ENCODE measurements at places on chromosomes 6 and 20.

GRCh38 chr20:14576196-14576877, 238.9 kb upstream of the FLRT3 start:
- DNase-seq: no peak

DNA sequence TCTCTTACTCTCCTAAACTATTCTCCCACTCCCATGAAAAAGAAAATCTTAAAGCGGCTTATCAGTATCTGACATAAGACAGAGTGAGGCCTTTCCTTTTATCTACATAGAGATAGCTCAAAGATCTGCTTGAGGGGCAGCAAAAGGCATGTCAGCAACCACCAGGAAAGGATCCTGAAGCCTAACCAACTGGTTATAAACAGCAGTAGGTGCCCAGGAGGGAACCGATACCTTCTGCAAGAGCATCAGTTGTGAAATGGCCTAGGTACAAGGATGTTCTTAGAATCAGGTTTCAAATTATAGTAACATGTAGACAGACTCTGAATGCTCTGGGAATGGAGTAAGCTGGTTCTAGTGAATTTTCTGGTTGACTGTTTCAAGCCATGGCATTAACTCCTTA, 21.4 kb downstream of the JARID2 start:
- DNase-seq: no peak

DNA sequence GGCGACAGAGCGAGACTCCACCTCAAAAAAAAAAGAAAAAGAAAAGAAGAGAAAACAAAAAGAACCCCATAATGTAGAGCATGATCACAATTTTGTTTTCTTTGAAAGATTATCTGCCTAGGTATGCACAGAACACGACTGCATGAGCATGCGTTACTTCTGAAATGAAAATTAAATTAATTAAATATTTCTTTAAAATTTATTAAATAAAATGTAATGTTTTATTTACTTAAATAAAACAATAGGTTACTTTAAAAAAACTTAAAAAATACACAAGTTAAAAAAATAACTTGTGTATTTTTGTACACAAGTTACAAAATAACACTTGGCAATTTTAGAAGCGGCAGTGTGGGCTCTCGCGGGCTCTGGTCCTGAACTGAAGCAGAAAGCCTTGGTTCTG, 107.8 kb downstream of the TFAP2A start:
- no peak for DNase-seq

DNA sequence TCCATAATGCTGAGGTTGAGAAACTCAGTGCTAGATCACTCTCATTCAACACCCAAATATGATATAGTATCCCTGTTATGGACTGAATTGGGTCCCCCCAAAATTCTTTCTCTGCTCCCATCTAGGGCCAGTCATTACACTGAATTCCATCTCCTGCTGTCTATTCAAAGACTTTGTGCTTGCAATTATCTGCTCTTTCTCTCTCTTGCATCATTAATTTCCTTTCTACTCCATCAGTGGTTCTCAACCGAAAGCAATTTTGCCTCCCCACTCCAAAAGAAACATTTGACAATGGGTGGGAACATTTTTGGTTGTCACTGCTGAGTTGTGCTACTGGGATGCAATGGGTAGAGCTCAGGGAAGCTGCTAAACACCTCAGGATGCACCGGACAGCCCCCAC, 271.5 kb upstream of the CDYL start:
- DNase-seq: no peak

DNA sequence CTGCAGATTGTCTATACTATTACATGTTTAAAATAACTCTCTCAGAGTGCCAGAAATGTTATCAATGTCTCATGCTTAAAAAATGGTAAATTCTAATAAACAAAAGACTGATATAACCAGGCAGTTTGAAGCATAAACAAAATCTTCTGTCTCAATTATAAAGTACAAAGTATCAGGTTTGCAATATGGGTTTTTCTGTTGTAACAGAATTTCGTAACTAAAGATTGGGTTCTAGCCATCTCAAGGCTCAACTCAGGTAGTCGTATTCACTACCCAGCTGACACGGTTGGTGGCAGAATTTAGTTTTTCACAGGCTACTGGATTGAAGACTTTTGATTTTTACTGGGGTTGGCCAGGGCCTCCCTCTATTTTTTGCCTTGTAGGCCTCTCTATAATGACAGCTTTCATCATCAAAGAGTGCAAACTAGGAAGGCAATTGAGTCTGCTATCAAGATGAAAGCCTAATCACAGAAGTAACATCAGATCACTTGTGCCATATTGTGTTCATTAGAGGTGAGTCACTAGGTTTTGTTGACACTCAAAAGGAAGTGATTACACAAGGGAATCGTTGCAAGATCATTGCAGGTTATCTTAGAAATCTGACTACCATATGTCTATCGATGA, 3.6 kb downstream of the CYP39A1 start:
- DNase-seq: no peak

GRCh38 chr20:38300438-38300837, 3.5 kb upstream of the BPI start:
- DNase-seq: no peak

DNA sequence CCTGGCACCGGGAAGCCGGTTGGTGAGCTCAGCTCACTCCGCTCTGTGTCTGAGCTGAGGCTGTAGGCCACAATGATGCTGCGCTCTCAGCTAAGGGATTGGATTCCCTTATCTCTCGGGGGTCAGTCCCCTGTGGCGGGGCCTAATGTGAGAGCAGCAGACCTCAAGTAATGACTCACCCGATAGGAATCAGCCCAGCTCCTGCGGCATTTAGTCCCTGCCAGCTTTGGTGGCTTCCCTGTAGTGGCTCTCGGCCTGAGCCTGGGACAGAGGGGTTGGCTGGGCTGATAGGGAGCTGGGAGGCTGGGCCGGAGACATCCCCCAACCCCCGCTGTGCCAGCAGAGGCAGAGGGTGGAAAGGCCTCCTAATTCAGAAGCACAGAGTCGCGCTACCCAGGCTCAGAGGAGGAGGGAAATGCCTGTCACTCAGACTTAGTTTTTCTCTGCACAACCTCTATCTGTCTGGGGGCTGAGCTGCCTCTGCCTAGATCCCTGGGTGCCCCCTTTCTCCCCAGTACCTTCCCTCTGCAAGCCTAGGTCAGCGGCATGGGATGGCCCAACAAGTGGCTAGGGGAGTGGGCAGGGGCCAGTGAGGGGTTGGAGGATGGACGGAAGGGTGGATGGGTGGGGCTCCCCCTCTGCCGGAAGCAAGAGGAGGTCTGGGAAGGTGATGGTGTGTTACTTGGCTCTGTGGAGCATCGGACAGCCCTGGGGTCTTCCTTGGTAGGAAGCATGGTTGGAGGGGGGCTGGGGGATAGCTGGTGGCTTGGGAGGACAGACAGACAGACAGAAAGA, 92.2 kb downstream of the CDH22 start:
- no peak for DNase-seq

GRCh38 chr6:20351534-20351933, 50.1 kb upstream of the E2F3 start:
- no peak for DNase-seq

DNA sequence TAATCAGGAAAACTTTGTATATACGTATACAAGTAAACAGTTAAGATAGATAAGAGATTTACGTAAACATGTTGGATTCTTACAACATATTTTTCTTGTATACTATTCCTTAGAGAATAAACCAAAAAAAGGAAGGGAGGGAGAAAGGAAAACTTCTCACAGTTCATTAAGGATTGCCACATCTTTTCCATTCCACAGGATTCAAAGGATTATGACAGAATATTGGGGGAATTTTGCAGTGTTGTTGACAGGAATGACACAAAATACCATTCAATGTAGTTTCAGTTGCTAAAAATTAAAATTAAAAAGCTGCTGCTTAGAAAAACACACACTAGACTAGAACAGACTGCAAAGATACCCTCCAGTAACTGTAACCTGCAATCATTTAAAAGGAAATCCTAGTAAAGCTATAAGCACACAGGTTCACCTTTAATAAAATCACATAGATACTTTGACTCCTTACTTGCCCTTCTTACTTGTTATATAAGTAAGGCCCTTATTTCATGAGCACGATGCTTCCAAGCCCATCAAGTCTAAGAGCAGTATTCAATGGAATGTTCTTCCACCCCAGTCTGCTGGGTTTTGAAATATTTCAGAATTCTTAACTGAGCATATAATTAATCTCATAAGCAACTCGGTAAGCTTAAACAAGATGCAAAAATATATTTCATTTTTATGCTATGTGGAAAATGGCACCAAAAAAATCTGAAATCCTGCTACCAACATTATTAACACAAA, 107.8 kb downstream of the SMLR1 start:
- no peak for DNase-seq

DNA sequence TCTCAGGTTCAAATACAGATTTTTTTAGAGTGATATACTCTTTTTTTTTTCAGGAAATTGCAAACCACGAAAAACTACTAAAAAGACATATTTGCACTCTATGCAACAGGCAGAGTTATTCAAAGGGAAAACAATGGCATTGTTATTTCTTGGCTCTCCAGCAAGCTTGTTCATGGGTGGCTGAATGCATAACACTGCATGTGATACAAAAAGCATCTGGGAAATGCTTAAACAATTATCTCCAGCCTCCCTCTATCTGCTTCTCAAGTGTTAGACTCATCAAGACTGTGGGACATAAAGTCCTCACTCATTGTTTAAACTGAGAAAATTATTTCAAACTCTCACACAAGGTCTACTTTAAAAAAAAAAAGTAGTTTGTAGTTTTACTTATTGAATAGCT, 7.3 kb upstream of the COL12A1 start:
- DNase-seq: no peak

DNA sequence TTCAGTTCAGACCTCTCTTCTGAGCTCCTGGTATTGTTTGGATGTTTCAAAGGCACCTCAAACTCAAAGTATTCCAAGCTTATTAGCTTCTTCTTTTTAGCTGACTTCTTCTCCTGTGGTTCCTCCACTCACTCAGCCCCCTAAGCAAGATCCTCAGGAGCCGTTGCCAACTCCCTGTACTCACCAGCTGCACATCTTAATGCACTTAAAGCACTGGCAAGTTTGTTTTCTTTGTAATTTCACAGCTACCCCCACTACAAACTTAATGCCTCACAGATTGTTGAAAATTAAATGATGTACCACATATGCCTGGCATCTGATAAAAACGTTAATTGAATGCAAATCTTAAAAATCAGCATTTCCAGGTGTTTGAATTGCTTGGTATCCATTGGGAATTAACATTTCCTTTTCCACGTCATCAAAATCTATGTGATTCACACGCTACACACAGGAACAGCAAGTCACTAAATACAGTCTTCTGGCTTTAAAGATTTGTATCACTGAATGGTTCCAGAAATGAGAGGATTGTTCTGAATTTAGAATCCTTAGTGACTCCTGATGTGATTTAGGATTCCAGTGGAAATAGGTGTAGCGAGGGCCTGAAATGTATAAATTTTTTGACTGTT, 24.5 kb downstream of the CALHM6 start:
- no peak for DNase-seq

DNA sequence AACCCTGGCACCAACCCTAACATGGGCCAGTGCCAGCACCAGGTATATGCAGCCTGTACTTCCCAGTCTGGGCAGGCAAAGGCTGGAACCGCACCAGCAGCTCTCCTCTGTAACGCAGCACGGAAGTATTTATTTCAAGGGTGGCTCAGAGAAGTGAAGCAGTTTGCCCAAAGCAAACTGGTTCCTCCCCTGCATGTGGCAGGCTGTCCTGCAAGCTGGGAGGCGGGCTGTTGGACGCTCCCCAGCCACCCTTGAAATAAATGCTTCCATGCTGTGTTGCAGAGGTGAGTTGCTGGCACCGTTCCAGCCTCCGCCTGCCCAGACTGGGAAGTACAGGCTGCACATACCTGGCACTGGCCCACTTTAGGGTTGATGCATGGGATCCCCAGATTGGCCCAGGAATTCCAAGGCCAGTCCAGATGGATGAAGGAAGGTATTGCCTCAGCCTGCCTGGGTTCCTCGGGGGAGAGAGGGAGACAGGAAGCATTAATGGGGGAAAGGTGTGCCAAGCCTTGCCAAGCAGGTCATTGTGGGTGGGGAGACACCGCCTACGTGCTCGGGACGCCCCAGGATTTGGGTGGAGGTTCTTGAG, 49.8 kb downstream of the PPARD start:
- no peak for DNase-seq

GRCh38 chr20:11178946-11179654, 505.3 kb upstream of the JAG1 start:
- no peak for DNase-seq

DNA sequence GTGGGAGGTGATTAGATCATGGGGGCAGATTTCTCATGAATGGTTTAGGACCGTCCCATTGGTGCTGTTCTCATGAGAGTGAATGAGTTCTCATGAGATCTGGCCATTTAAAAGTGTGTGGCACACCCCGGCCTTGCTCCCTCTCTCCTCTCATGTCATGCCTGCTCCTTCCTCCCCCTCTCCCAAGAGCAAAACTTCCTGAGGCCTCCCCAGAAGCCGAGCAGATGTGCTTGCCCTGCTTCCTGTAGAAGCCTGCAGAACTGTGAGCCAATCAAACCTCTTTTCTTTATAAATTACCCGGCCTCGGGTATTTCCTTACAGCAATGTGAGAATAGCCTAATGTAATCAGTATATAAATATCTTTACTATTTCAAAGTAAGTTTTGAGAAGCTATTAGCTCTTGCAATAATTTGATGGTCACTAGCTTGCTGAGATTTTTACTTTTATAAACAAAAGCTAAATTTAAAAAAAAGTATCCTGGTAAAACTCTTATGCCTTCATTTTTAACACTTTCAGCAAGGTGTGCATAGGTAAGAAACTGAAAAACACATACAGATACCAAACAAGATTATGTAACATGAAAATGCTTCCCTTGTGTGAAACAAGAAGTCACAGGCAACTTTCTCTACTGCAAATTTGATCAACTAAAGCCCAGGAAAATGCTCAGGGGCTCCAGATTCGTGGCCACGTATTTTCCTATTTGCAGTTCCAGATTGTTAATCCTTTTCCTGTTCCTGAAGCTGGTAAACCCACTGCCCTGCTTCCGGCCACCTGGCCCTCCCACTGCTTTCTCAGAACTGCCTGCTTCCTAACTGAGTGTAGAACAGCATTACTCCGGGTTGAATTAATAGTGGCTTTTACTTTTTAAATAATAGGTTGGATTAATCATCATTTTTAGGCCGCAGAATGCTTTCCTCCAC, 395.1 kb upstream of the CNR1 start:
- DNase-seq: no peak

- no peak for DNase-seq
These were observed 57.3 kb upstream of the MLIP start for GRCh38 chr6:54053881-54054391.

GRCh38 chr20:22368235-22368634, 216.1 kb downstream of the FOXA2 start:
- no peak for DNase-seq

- no peak for DNase-seq
These were observed 33.2 kb downstream of the BEND6 start for GRCh38 chr6:56988145-56988544.

DNA sequence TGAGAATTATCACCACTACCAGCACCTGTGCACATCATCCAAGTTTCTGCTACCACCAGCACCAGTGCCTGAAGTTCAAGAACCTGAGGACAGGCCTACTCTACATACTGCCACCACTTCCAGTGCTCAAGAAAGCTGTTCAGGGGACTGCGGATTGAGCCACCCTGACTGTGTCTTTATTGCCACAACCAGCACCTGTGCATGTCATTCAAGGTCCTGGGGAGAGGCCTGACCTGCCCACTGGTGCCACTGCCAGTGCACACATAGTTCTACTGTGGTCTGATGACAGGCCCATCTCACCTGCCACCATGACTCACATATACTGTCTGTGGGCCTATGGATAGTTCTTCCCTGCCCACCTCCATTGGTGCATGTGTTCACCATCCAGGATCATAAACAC, 559.4 kb downstream of the COL12A1 start:
- DNase-seq: no peak
